ENCODE measurements at places on chromosomes 1 and 21.

GRCh38 chr1:164188497-164188896 lies 370.5 kb upstream of the PBX1 start:
- DNase-seq, result no peak

- DNase-seq, result no peak
Observed at GRCh38 chr1:174743654-174744561, 255.8 kb upstream of the CACYBP start.

- DNase-seq, result no peak
Observed at GRCh38 chr21:35282944-35283343, 233.8 kb upstream of the RUNX1 start.

DNA sequence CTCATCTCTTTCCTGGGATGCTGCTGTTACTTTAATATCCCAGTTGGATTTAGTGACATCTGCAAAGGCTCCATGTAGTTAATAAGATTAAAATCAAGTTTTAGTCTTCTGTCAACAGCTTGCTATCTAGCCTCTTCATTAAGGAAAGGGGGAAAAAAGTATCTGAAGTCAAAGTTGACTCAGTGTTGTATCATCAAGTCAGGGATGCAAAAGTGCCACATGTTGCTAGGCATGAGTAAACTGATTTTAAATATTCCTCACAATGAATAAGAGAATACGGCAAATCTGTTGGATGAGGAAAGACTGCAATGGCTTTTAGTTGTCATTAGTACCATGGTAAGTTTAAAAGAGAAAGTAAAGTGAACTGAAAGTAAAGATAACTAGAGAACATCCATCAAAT lies 383.2 kb upstream of the ZRANB2 start:
- DNase-seq, result no peak

DNA sequence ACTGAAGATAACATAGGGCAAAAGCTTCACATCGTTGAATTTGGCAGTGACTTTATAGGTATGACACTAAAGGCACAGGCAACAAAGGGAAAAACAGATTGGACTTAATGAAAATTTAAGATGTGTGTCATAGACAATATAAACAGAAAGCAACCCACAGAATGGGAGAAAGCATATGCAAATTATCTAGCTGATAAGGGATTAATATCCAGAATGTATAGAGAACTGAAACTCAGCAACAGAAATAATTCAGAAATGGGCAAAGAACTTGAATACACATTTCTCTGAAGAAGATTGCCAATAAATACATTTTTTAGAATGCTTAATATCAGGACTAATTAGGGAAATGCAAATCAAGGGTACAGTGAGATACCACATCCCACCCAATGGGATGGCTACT lies 55.2 kb upstream of the ANGPTL1 start:
- no peak for DNase-seq

DNA sequence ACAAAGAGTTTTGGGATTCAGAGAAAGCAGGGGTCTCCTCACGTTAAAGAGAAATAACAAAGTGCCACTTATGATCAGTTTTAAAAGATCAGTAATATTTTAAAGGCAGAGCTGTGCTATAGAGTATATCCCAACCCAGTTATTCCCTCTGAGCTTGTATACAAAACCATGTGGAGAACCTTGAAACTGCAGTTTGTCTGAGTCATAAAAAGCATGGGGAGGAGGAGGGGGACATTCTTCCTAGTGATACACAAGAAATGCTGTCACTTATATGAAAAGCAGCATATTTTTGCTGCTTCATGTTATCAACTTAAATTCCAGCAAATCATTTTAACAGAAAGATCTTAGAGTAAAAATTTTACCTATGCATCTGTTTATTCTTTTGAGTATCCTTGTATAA lies 244.5 kb downstream of the GPR52 start:
- DNase-seq, result no peak

Measured in stimulated activated CD4-positive, alpha-beta T cell treated with anti-CD3 and anti-CD28 coated beads, Interleukin-1b, Interleukin-23, amount 100 ng/mL, for 48 hours (primary cell).